ENCODE measurements at places on chromosomes 7 and 10.

GRCh38 chr10:75195035-75195763 is 15.4 kb upstream of the VDAC2 start:
- H3K36me3 ChIP-seq, result no peaks in the 10 kb centered on the region
- no peak overlapping the region for H3K4me3 ChIP-seq
- no peaks in the 10 kb centered on the region for H3K27me3 ChIP-seq
- H3K27ac ChIP-seq, result no peak overlapping the region
- no peak for DNase-seq
- H3K4me1 ChIP-seq, result no peaks in the 10 kb centered on the region

DNA sequence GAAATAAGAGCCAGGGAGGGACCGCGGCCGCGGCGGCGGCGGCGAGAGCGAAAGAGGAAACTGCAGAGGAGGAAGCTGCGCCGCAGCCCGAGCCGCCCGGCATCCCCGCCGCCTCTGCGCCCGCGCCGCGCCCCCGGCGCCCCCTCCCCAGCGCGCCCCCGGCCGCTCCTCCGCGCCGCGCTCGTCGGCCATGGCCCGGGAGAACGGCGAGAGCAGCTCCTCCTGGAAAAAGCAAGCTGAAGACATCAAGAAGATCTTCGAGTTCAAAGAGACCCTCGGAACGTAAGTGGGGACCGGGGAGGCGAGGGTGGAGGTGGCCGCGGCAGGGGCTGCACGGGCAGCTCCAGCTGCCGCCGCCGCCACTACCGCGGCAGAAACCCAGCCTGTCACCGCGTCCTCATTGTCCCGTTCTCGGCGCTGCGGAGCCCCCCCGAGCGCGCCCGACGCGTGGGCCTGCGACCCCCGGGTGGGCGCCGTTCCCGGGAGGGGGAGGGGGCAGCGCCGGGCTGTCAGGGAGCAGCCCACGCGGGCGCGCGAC is 351 bp downstream of the CAMK1D start:
- peaks cover 20% of the 10 kb centered on the region for H3K4me1 ChIP-seq
- H3K4me3 ChIP-seq, result peak overlapping the region; percentile 100
- H3K27me3 ChIP-seq, result no peaks in the 10 kb centered on the region
- no peaks in the 10 kb centered on the region for H3K36me3 ChIP-seq

- H3K27me3 ChIP-seq, result no peaks in the 10 kb centered on the region
- peak overlapping the region; percentile 61 for H3K27ac ChIP-seq
- peaks cover 20% of the 10 kb centered on the region for H3K36me3 ChIP-seq
- no peak for DNase-seq
- peaks cover 21% of the 10 kb centered on the region for H3K4me1 ChIP-seq
- H3K4me3 ChIP-seq, result no peak overlapping the region
These were observed 29.6 kb downstream of the IDE start for GRCh38 chr10:92544296-92544695.

GRCh38 chr7:149286811-149287400 is 24.9 kb downstream of the ZNF783 start:
- peaks cover 53% of the 10 kb centered on the region for H3K4me1 ChIP-seq
- DNase-seq, result no peak
- no peaks in the 10 kb centered on the region for H3K27me3 ChIP-seq
- peaks cover 2% of the 10 kb centered on the region for H3K36me3 ChIP-seq
- H3K27ac ChIP-seq, result peak overlapping the region; percentile 65

DNA sequence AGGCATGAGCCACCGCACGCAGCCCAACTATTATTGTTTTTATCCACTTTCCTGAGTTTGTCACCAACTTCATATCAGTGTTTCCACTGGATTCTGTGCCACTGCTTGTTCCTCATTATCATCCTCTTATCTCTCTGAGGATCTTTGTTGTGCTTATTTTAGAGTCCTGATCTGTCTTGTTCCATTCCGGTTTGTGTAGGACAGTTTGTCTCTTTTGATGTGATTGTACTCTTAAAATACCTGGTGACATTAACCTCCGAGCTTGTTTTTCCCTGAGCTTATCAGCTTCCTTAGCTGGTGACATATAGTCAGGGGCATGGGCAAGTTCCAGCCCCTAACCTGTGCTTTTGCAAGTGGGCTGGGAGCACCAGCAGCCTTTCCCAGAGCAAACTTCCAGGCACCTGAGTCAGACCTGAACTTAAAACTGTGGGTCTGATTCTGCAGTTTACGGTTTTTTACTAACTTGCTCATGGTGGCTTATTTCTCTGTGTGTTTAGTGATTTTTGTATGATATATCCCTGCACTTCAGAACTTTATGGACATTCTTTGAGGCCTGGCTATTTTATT is 23.1 kb upstream of the FMC1 start:
- H3K4me3 ChIP-seq, result no peak overlapping the region
- H3K27ac ChIP-seq, result no peak overlapping the region
- no peaks in the 10 kb centered on the region for H3K4me1 ChIP-seq
- H3K36me3 ChIP-seq, result no peaks in the 10 kb centered on the region

GRCh38 chr10:55091691-55092328 is 290.8 kb upstream of the PCDH15 start:
- DNase-seq, result no peak
- no peak overlapping the region for H3K4me3 ChIP-seq
- H3K27ac ChIP-seq, result no peak overlapping the region
- no peaks in the 10 kb centered on the region for H3K4me1 ChIP-seq
- no peaks in the 10 kb centered on the region for H3K27me3 ChIP-seq

GRCh38 chr7:34453150-34453549 is 204.9 kb upstream of the NPSR1 start:
- no peak overlapping the region for H3K27ac ChIP-seq
- no peaks in the 10 kb centered on the region for H3K36me3 ChIP-seq
- no peak for DNase-seq
- no peaks in the 10 kb centered on the region for H3K27me3 ChIP-seq
- no peaks in the 10 kb centered on the region for H3K4me1 ChIP-seq

DNA sequence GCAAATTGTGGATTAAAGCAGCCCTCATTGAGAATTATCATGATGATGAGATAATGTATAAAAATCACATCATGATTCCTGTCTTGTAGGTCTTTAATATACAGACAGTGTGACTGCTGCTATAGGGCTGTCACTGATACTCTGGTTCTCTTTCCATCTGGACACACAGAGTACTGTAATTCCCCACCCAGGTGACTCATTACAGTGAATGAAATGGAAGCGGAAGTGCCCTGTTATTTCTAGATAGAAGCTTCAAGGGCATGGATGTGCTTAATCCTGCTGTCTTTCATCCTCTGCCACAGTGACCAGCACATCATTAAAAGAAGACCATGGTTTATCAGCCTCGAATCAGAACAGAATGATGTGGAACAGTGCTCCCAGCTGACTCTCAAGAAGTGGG is 1234.0 kb downstream of the SORCS3 start:
- H3K36me3 ChIP-seq, result no peaks in the 10 kb centered on the region
- H3K4me3 ChIP-seq, result no peak overlapping the region
- H3K4me1 ChIP-seq, result no peaks in the 10 kb centered on the region
- H3K27ac ChIP-seq, result no peak overlapping the region
- DNase-seq, result no peak

GRCh38 chr10:129932182-129932581 is 31.9 kb downstream of the EBF3 start:
- no peaks in the 10 kb centered on the region for H3K36me3 ChIP-seq
- no peak for DNase-seq
- no peak overlapping the region for H3K4me3 ChIP-seq
- H3K27ac ChIP-seq, result no peak overlapping the region
- H3K4me1 ChIP-seq, result peaks cover 2% of the 10 kb centered on the region

DNA sequence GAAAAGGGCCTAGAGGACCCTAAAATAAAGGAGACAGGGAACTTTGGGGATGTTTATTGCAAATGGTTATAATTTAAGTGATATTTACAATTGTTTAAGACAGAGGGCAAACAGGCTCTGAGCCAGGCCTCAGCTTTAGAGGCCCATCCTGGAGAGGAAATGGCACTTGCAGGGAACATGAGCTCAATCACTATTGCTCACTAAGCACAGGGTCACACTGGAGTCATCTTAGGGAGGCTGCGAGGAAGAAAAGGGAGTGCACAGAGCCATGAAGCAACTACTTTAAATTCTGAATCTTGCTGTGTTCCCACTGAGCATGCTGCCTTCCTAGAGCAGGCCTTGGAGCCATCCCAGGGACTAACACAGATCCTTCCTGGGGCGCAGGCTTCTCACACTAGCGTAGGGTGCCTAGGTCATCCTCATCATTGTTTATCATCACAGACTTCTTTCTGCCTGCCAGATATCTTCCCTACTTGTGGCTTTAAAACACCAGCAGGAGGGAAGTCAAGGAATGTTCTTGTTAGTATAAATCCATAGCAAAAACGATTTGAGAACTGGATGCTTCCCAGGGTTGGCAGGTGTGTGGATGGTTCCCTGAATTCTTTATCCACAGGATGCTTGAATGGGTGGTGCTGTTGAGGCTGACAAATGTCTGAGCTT is 12.7 kb upstream of the DNAJB12 start:
- no peak overlapping the region for H3K4me3 ChIP-seq
- no peaks in the 10 kb centered on the region for H3K27me3 ChIP-seq
- no peak overlapping the region for H3K27ac ChIP-seq
- no peaks in the 10 kb centered on the region for H3K36me3 ChIP-seq

- H3K27me3 ChIP-seq, result no peaks in the 10 kb centered on the region
- peaks cover 91% of the 10 kb centered on the region for H3K4me1 ChIP-seq
- peak overlapping the region; percentile 40 for H3K4me3 ChIP-seq
These were observed 21.0 kb downstream of the PIP4K2A start for GRCh38 chr10:22693371-22693784.

DNA sequence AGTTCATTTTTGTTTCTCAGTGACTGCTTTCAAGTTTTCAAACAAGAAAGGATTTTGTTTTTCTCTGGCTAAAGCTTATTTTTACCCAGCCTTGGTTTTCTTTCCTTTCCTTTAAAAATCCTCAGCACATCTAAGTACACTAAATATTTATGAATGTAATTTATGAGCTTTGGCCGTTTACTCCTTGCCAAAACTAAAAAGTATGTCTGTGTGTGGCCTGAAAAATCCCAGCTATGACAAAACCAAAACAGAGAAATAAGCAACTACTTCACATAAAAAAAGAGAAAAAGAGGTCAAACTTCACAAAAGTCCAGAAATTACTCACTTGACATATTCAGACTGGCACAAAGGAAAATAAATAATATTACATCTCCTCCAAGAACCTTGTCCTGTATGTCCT is 365.1 kb upstream of the NFE2L3 start:
- H3K4me3 ChIP-seq, result no peak overlapping the region
- peaks cover 4% of the 10 kb centered on the region for H3K27me3 ChIP-seq
- no peak for DNase-seq
- H3K27ac ChIP-seq, result no peak overlapping the region
- H3K36me3 ChIP-seq, result no peaks in the 10 kb centered on the region

DNA sequence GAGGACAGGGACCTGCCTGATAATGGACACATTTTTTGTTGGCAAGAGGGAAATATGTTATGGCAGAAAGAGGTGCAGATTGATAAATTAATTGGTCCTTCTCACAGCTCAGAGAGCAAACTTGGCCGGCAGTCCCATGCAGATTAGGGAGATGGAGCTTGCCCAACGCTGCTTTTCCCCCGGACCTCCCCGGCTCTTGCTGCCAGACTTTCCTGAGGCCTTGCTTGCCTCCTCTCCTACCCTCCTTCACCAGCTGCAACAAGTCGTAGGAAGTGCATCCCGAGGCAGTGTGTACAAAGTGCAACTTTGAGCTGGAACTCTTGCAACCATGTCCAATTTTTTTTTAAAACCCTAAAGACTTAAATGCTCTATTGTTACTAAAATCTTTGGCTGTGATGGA is 215.5 kb downstream of the LRMDA start:
- no peak for DNase-seq
- peaks cover 6% of the 10 kb centered on the region for H3K27me3 ChIP-seq
- H3K36me3 ChIP-seq, result no peaks in the 10 kb centered on the region
- H3K4me1 ChIP-seq, result no peaks in the 10 kb centered on the region
- H3K4me3 ChIP-seq, result no peak overlapping the region

GRCh38 chr7:130966246-130967009 is 232.4 kb upstream of the KLF14 start:
- peaks cover 1% of the 10 kb centered on the region for H3K36me3 ChIP-seq
- peaks cover 65% of the 10 kb centered on the region for H3K4me1 ChIP-seq
- DNase-seq, result no peak
- no peaks in the 10 kb centered on the region for H3K27me3 ChIP-seq

DNA sequence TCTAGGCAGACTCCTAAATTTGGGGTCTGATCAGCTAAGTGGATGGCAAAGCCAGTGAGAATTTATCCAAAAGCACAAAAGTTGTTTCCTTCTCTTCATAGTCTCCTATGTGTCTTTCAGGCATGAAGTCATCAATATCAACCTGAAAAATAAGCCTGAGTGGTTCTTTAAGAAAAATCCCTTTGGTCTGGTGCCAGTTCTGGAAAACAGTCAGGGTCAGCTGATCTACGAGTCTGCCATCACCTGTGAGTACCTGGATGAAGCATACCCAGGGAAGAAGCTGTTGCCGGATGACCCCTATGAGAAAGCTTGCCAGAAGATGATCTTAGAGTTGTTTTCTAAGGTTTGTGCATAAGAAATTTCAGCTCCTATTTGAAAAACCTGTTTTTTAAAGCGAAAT is 4.8 kb downstream of the GSTO1 start:
- no peak for DNase-seq
- peaks cover 12% of the 10 kb centered on the region for H3K36me3 ChIP-seq
- H3K4me1 ChIP-seq, result peaks cover 82% of the 10 kb centered on the region

DNA sequence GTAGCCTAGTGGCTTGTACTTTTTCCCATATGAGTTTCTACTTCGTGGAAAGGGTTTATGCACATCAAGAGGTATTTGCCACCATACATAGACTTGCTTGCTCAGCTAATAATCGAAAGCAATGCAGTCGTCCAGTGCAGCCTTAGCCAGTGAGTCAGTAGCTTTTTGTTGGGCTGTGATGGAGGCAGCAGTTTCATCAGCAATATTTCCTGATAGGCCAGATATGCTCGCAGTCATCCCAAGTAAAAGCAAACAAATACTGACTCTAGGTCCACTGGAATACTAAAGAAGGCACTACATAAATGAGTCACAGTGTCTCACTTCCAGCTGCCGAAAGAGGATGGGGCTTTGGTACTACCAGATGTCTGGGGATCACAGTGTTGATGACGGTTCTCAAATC is 2.1 kb upstream of the BNIP3 start:
- no peaks in the 10 kb centered on the region for H3K27me3 ChIP-seq
- H3K36me3 ChIP-seq, result no peaks in the 10 kb centered on the region
- H3K4me1 ChIP-seq, result peaks cover 26% of the 10 kb centered on the region
- DNase-seq, result no peak

- peak overlapping the region; percentile 90 for H3K4me3 ChIP-seq
- peak overlapping the region; percentile 30 for H3K27ac ChIP-seq
- DNase-seq, result no peak
These were observed 152.5 kb upstream of the YAE1 start for GRCh38 chr7:39413636-39414223.

DNA sequence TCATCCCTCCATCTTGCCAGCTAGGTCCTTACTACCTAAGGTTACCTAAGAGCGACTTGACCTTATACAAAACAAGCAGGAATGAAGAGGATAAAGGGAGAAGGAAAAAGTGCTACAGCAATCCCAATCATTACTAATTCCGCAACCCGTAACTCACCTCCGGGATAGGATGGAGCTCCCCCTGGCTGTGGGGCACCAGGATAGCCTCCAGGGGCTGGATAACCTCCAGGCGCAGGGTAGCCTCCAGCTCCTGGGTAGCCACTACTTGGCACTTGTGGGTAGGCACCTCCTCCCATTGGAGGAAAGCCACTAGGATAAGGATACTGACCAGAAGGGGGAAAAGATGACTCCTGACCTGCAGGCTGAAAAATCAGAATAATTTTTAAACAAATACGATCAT is 15.8 kb downstream of the ANXA7 start:
- no peak overlapping the region for H3K27ac ChIP-seq
- peaks cover 22% of the 10 kb centered on the region for H3K4me1 ChIP-seq
- H3K27me3 ChIP-seq, result no peaks in the 10 kb centered on the region
- no peak for DNase-seq

All from naive thymus-derived CD8-positive, alpha-beta T cell (primary cell).